ENCODE measurements at places on chromosomes 5 and 9. TPM values are rescaled to one million over a fixed set of nuclear protein-coding genes. Genes with fewer than 3 reads are reported as not detected.

PCDHB6 gene
- 0.20 TPM for total RNA-seq

EGFLAM gene
- total RNA-seq = 2.9 TPM

CCDC69 gene
- total RNA-seq = 0.65 TPM

PCDHAC2 gene
- total RNA-seq = 1.3 TPM

ENHO gene
- total RNA-seq = 0.13 TPM

SURF4 gene
- total RNA-seq = 465 TPM

TSSK1B gene
- total RNA-seq = 0.46 TPM

ZNF658 gene
- total RNA-seq = 4.0 TPM

NRARP gene
- total RNA-seq = 0.20 TPM

DOCK2 gene
- 1.5 TPM for total RNA-seq

RNF183 gene
- total RNA-seq = not detected

Measured in smooth muscle cell of the pulmonary artery (primary cell).